ENCODE measurements at places on chromosomes 1 and 21.

DNA sequence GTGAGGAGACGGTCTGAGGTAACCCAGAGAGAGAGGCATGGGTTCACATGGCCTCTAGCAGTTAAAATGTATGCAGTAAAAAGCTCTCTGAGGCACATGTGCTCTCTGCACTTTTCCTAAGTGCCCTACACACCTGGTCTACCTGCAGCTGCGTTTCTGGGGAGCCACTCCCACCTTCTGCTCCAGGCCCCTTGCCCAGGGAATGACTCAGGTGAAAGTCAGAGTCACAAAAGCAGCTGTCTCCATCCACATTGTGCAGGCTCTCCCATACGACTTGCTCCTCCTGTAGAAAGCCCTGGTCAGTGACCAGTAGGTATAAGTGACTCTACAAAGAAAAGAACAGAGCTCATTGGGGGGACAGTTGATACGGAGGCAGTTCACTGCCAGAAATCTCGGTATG lies 8.8 kb downstream of the MINDY1 start:
- no peak for DNase-seq

DNA sequence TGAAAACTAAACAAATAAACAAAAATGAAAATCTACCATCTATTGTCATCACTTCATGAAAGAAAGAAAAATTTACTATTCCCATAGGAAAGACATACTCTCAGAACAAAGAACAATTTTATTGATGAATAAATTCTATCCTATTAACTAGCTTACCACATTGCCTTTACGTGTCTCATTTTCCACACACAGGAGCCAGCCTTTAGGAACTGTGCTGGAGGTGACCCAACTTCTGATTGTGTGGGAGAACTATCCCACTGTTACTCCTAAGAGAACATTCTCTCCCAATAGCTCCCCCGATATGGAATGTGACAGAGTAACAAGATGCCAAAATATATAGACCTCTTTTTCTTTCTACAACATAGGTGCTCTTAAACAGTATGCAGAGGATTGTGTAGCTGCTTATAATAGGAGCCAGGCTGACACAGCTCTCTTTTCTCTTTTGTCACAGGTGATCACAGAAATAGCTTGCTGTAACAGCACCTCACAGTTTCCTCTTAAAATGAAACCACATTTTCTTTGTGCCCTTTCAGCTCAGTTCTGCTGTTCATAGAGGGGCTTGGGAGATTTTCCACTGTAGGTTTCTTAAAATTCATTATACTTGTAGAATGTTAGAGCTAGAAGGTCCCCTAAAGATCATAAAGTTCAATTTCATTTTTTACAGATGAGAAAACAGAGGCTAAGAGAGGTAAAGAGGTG lies 35.5 kb downstream of the C21orf91 start:
- DNase-seq: peak; percentile 80

- DNase-seq: no peak
These were observed 191.8 kb downstream of the RPS6KC1 start for GRCh38 chr1:213242883-213243282.

DNA sequence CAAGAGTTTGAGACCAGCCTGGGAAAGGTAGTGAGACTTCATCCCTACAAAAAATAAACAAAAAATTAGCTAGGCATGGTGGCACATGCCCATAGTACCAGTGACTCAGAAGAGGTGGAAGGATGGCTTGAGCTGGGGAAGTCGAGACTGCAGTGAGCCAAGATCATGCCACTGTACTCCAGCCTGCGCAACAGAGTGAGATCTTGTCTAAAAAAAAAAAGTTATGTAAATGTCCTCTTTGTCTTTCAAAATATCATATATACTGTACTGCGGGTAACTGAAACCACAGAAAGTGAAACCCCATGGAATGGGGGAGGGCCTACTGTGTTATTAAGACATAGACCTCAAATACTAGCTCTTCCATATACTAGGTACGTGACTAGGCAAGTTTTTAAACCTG lies 20.8 kb downstream of the ACADM start:
- no peak for DNase-seq
